ENCODE measurements at places on chromosomes 1 and 21. TPM values are rescaled to one million over a fixed set of nuclear protein-coding genes. Genes with fewer than 3 reads are reported as not detected.

OR2M2 gene
- total RNA-seq, result not detected

DNA sequence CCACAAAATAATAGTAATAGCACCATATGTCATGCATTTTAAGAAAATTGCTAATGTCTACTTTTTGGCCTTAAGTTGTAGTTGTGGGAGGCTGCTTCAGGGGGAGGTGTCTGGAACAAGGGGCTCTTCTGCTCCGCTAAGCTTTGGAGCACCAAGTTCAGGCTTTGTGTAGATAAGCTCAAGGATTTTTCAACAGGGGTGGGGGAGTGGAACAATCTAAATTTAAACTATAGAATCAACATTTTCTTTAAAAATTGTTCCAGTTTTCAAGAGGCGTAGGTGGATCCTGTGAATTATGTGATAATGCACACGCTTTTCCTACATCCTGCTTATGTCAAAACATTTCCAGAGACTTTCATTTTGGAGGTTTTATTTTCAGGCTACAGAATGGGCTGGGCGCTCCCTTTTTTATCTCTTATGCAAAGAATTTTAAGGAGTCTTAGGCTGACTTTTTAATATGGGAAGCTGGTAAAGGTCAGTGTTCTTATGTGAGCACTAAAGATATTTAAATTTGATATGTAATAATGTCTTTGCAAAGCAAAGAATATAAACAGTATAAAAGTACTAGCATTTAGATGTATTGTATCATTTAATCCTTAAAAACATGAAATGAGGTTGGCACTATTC is 9.9 kb downstream of the ATP1A1 start:
- peak; percentile 46 for DNase-seq

GBP6 gene
- total RNA-seq, result not detected

- peak; percentile 26 for DNase-seq
Measured at GRCh38 chr1:230863449-230863848, 4.9 kb downstream of the C1orf198 start.

DNA sequence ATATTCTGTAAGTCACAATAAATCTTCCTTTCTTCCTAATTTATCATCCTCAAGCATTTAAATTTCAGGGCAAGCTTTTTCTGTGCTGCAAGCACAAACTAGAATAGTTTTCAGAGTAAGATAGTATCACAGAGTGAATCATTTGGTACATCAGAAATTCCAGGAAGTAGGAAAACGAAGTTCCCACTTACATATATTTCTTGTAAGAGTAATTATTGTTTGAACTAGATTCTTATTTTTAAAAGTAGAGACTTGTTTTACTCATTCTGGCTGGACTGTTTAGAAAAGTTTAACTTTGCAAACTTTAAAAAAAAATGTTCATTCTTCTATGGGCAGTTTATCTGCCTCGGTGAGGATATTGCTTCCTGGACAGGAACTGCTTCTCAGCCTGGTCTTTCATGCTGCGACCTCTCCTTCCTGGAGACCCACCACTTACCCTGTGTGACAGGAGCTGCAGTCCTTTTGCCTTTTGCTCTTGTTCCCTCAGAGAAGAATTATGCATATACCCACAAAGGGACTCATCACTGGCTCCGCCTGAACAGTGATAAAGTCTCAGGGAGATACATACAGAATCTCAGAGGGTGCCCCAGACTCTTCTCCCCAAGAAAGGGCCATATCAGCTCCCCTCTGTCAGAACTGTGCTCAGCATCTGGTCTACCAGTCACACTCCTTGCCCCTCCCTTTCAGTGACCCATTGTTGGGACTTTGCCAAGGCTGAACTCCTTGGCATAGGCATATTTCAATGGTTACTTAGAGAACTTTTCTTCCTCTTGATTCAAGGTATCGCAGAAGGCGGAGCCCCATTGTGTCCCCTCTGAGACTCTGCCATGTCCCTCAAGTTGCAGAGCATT is 102.7 kb upstream of the CD55 start:
- DNase-seq, result peak; percentile 8

GRCh38 chr1:152811050-152811449 is 721 bp upstream of the LCE1B start:
- DNase-seq, result no peak

MAP10 gene
- 9.8 TPM for total RNA-seq

RGS16 gene
- total RNA-seq, result 1.9 TPM

DNA sequence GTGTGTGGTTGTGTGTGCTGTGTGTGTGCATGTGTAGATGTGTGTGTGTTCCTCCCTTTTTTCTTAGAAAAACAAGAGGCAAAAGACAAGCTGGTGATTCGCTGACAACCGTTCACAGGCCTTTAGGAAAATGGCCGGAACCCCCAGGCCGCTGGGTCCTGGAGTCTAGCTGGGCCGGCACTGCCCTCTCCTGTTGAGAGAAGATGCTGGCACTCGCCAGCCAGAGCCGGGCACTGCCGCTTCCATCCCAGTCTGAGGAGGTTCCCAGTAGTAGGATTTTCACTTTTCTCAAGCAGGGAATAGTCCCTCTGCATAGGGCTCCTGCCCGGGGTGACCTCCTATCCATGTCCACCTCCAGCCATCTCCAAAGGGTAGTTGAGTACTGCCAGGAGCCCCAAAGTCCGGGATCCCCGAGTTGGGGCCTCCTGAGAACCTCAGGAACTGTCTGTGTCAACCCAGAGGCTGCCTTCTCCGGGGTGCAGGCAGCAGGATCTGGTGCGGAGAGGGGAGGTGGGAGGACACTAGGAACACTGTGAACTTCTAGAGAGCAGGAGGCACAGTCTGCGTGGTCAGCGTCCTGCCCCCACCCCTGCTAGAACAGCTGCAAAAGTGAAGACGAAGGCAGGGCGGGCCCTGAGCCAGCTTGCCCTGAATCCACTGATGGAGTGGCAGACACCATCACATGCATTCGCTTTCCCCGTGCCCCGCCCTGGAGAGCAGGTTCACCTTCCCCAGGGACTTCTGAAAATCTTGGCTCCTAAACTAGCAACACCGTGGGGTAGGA is 44.1 kb upstream of the ARHGEF16 start:
- peak; percentile 77 for DNase-seq

- DNase-seq, result no peak
Measured at GRCh38 chr1:163273766-163274441, 47.9 kb upstream of the NUF2 start.

FAM151A gene
- total RNA-seq, result 0.21 TPM

DNA sequence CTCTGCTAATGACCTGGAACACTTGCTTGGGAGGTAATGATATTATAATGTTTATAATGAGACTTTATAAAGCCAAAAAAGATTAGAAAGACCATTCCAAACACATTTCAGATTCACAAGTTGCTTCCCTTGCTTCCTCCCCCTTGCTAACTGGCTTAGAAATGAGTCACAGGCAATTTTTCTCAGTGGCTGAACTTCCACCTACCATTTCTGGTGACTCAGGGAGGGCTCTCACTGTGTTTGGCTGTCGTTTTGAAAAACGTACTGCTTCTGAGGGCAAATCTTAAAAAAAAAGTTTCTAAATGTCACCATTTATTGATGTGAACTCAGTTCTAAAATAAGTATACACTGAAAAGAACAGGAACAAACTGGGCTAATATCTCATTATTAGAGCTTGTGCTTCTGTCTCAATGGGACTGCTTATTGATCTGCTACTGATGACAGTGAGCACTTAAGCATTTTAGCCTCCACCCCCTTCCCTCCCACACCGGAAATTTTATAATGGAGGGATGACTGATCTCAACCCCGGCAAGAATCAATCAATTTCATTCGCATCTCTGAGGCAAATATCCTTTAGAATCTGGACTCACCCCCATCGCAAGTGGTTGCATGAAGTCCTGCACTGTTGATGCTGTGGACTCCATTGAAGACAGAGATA is 278.3 kb downstream of the KCTD3 start:
- DNase-seq, result no peak

GRCh38 chr1:24525606-24526005 is 23.0 kb downstream of the RCAN3 start:
- no peak for DNase-seq

DNA sequence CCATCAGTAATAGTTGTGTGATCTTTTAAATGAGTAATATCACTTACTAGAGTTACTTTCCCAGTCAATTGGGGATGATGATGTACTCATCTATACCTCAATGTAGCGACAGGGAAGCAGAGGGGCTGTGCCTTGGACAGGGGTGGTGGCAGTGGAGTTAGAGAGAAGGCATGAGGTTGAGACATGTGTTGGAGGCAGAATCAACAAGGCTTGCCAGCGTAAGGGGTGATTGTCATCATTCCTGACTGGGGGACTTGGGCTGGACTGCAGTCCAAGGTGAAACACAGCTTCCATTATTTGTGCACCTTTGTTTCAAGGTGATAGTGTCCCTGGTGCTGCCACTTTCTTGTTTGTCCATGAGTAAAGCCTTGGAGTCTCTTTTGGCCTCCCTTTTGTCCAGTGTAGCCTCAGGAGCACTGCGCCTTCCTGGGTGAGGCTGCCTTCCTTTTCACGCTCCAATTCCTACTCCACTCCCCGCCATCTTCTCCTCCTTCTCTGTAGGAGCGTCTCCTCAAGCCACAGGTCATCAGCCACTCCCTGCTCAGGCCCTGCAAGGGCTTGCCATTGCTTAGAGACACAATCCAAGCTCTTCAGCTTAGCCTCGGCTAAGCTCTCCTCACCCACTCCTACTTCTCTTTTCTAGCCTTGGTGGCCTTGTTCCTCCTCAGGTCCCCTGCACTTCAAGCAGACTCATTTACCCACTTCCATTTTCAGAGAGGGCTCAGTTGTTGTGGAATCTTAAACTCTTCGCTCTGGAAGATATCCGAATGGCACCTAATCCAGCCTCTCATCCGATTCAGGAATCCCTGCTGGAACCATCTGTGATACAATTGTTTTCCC is 77.6 kb upstream of the CD34 start:
- no peak for DNase-seq

DNA sequence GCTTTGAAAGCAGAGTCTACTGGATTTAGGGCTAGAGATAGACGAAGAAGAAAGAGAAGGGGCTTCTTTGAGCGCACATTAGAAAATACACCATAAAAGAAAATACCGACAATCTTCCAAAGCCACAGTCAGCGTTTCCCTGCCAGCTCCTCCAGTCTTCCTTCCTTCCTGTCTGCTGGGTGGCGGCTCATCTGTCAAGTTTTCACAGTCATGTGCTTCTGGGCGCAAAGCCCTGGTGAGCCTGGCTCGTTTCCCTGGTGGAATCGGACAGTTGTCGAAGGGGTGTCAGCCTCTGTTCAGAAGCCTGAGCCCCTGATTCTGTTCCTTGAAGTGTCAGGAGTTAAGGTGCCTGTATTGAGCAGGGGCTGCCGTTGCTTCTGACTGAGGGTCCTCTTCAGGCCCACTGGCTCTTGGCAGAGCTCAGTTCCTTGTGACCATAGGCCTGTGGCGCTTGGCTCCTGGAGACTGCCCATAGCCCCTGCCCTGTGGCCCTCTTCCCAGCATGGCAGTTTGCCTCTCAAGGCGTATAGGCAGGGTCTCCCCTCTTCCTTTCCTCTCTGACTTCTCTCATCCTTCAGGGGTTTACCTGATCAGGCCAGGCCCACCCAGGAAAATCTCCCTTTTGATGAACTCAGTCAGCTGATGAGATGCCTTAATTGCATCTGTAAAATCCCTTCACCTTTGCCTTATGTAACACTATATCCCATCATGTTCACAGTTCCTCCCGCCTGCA is 58.6 kb downstream of the ADARB1 start:
- DNase-seq, result no peak

GRCh38 chr1:228047183-228047466 is 35.4 kb upstream of the ARF1 start:
- no peak for DNase-seq

DNA sequence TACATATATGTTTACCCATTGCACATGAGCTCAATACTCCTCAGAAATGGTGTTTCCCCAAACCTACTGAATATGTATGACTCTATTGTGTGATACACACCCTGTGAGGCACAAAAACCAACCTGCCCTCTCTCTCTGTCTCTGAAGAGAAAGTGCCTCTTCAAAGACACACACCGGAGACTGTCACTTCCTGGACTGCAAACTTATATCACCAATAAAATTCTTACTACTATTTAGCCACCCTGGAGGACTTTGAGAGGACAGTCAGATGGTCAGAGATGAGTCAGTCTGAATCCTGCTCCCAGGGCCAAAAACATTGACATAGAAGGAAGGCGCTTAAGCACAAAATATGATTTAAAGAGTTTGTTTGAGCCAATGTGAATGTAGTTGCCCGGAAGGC is 110.4 kb downstream of the PPIAL4G start:
- DNase-seq, result no peak

RGS7 gene
- not detected for total RNA-seq

DNA sequence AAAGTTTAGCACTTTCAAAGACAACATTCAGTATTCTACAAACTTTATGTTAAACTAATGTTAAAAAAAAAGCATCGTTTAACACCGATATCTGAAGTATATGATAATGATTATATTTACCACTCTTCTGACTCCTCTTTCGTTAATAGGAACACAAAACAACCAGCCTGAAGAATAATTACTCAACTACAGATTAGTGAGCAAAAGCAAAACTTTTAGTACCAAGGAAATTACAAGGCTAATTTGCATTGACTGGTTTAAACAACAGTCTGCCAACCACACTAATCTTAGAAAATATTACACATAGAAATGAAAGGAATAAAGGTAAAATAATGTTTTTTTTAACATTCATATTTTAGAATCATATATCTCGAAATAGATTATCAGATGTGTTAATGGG is 500.7 kb downstream of the LMO4 start:
- no peak for DNase-seq

- no peak for DNase-seq
Measured at GRCh38 chr1:59005491-59006288, 221.8 kb upstream of the JUN start.

DNA sequence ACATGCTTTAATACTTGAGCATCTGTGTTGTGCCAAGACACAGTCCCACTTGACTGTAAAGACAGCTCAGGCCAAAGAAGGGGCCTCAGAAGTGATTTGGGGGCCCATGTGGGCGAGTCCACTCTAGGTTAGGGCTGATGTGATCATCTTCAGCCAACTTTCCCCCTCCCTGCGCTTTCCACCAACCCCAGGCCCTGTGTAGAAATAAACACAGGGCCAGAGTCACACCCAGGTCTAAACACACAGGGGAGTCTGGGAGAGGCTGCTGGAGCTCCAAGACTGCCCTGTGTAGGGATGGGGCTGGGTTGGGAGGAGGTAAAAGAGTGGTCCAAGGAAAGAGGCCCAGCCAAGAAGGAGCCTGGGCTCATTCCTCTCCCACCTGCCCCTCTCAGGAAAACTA is 2.5 kb upstream of the WNT2B start:
- no peak for DNase-seq

CD58 gene
- total RNA-seq, result 7.8 TPM

DNA sequence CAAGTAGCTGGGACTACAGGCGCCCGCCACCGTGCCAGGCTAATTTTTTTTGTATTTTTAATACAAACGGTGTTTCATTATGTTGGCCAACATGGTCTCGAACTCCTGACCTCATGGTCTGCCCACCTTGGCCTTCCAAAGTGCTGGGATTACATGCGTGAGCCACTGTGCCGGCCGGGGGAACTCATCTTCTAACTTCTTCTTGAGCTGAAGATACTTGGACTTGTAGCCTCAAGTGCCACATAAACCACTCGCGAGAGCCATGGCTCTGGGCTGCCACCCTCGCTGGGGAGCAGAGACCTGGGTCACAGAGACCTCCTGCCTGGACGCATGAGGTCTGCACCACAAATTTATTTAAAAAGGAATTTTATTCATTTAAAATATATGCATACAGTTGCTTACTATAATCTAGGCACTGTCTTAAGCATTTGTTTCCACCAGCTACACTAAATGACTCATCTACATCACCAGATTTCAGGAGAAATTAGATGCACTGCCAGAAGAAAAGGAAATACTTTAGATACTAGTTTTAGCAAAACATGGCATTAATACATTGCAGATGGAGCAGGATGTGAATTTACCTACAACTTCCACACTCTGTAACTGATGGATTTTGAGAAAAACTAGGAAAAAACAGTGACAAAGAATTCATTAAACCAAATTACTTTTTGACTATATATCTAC is 29.9 kb upstream of the PUM1 start:
- DNase-seq, result peak; percentile 76
